ENCODE measurements at places on chromosomes 7 and 10. TPM values are rescaled to one million over a fixed set of nuclear protein-coding genes. Genes with fewer than 3 reads are reported as not detected.

EVX1 gene
- not detected for total RNA-seq

AQP1 gene
- 335 TPM for total RNA-seq

HOXA2 gene
- 1.2 TPM for total RNA-seq

NRCAM gene
- total RNA-seq: 22.6 TPM

IFIT1B gene
- total RNA-seq: not detected

TUBAL3 gene
- total RNA-seq: not detected

RPEL1 gene
- not detected for total RNA-seq

LIPK gene
- total RNA-seq: not detected

AVPI1 gene
- 19.8 TPM for total RNA-seq

THSD7A gene
- 0.17 TPM for total RNA-seq

TBXAS1 gene
- total RNA-seq: 1.1 TPM

DNMBP gene
- total RNA-seq: 25.7 TPM

PVRIG gene
- not detected for total RNA-seq

OR2A14 gene
- total RNA-seq: not detected

ITPRID1 gene
- total RNA-seq: not detected

ZNF32 gene
- total RNA-seq: 19.4 TPM

H2BK1 gene
- total RNA-seq: not detected

SLC16A9 gene
- 2.5 TPM for total RNA-seq

GJD4 gene
- 0.10 TPM for total RNA-seq

UTF1 gene
- not detected for total RNA-seq

TRIM50 gene
- not detected for total RNA-seq

SEMA3C gene
- total RNA-seq: 311 TPM

DKK1 gene
- total RNA-seq: 134 TPM

All from smooth muscle cell of the pulmonary artery (primary cell).